ENCODE measurements at places on chromosomes 1 and 21. TPM values are rescaled to one million over a fixed set of nuclear protein-coding genes. Genes with fewer than 3 reads are reported as not detected.

The OR2L3 gene
- total RNA-seq = not detected

GRCh38 chr1:230071316-230071715 lies 4.3 kb downstream of the GALNT2 start:
- DNase-seq = no peak
- H3K36me3 ChIP-seq = peaks cover 36% of the 10 kb centered on the region
- H3K27me3 ChIP-seq = no peaks in the 10 kb centered on the region
- H3K4me3 ChIP-seq = no peak overlapping the region
- H3K27ac ChIP-seq = no peak overlapping the region
- peaks cover 67% of the 10 kb centered on the region for H3K4me1 ChIP-seq

GRCh38 chr1:93490357-93490756 lies 42.4 kb downstream of the FNBP1L start:
- H3K27ac ChIP-seq = no peak overlapping the region
- no peak overlapping the region for H3K4me3 ChIP-seq
- peaks cover 1% of the 10 kb centered on the region for H3K36me3 ChIP-seq
- H3K27me3 ChIP-seq = no peaks in the 10 kb centered on the region
- DNase-seq = no peak

- no peaks in the 10 kb centered on the region for H3K36me3 ChIP-seq
- no peak overlapping the region for H3K4me3 ChIP-seq
- no peak for DNase-seq
- no peaks in the 10 kb centered on the region for H3K27me3 ChIP-seq
- no peaks in the 10 kb centered on the region for H3K4me1 ChIP-seq
Observed at GRCh38 chr1:7505094-7505770, 265.9 kb upstream of the VAMP3 start.

DNA sequence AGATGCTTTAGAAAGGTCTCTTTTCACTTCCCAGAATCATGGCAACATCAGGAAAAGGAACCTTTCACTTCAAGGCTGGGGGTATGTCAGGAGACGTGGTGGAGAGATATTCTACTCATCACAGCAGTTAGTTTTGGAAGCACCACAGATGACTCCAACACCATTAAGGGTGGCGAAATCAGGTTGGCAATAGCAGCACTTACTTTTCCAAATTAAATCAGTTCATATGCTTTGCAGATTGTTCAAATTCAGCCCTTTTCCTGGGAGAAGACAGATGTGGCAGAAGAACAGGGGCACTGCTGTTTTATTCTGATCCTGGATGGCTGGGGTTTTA lies 79.0 kb downstream of the RUNX1 start:
- H3K27ac ChIP-seq = peak overlapping the region; percentile 3
- no peak overlapping the region for H3K4me3 ChIP-seq
- DNase-seq = no peak
- H3K27me3 ChIP-seq = no peaks in the 10 kb centered on the region
- peaks cover 58% of the 10 kb centered on the region for H3K4me1 ChIP-seq

DNA sequence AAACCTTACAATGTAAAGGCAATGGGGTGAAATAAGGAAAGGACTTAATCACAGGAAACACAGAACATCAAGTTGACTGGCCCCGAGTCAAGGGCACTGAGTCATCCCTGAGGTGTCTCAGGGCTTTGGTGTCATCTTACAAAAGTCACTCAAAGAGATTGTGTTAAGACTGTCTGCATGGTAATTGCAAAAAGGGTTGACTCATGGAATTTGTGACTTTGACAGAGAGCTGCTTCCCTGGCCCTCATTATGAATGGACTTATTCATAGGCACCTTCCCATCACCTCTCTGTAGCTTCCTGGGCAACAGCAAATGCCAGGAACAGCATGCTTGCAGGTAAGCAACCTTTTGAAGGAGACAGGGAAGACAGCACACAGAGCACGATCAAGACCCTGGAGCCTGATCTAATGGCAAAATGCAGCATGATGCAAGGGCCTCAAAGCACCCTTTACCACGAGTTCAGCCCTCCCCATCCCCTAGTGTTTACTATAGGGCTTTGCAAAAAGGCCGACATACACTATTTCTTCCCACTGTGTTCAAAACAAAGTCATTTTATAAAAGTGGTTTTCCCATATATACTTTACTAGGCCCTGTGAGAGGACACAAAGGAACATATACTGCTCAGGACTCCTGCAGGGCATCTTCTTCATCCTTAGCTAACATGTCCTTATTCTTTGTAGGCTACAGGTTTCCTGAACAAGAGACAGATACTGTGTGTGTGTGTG lies 17.1 kb downstream of the ZP4 start:
- H3K4me1 ChIP-seq = no peaks in the 10 kb centered on the region
- H3K4me3 ChIP-seq = no peak overlapping the region
- H3K36me3 ChIP-seq = no peaks in the 10 kb centered on the region
- no peaks in the 10 kb centered on the region for H3K27me3 ChIP-seq

GRCh38 chr1:206736878-206737728 lies 33.5 kb upstream of the IL19 start:
- no peak for DNase-seq
- H3K36me3 ChIP-seq = peaks cover 35% of the 10 kb centered on the region
- peaks cover 67% of the 10 kb centered on the region for H3K4me1 ChIP-seq
- no peak overlapping the region for H3K4me3 ChIP-seq

DNA sequence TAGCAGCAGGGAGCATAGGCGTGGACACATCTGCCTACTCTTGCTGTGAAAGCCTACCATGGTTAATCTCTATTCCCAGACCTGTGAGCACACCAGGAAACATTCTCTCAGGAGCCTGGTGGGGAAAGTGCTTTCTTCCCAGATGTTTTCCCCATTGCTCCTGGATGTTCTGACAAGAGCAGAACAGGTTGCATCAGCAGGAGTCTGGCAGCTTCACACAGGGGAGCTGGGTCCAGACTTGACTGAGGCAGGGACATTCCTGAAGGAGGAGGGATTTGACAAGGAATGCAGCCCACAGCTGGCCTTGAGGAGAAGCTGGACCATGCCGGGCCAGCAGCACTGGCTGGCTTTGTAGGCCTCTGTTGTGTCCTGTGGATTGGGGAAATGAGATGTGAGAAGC lies 21.0 kb upstream of the ARTN start:
- H3K4me3 ChIP-seq = no peak overlapping the region
- peaks cover 16% of the 10 kb centered on the region for H3K36me3 ChIP-seq
- no peak overlapping the region for H3K27ac ChIP-seq
- H3K4me1 ChIP-seq = no peaks in the 10 kb centered on the region
- no peaks in the 10 kb centered on the region for H3K27me3 ChIP-seq

DNA sequence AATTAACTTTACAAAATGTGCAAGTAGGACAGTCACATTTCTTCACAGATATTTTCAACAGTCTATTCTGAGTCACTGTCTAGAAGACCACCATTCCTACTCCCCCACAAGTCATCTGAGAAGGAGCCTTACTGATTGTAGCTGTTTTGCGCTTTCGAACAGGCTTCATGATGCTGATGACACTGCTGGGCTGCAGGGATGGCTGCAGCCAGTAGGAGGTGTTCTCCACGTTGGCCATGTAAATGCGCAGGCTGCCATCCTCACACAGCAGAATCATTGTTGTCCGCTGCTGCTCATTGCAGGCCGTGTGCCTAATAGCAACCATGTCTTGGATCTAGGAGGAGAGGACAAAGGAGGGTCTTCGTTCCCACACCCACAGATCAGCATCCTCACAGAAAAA lies 56.9 kb downstream of the UBR4 start:
- no peak for DNase-seq
- no peak overlapping the region for H3K27ac ChIP-seq
- H3K4me3 ChIP-seq = no peak overlapping the region

DNA sequence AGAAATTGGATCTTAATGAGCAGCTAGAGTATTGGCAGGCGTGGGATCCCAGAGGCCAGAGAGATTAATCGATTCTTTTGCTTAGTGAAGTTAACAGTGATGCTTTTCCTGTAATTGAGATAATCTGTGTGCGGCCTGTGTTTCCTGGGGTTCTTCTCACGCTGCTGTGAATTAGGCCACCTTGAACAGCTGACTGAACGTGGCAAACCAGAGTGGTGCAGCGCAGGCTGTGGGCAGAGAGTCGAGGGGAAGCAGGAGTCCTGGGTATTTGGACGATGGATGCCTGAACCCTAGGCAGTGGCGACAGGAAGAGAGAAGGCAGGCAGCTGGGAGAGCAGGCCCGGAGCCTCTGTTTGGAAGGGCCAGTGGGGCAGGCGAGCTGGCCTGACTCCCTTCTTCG lies 51.7 kb downstream of the RYR2 start:
- no peaks in the 10 kb centered on the region for H3K36me3 ChIP-seq
- H3K4me1 ChIP-seq = no peaks in the 10 kb centered on the region
- no peak overlapping the region for H3K4me3 ChIP-seq
- no peak for DNase-seq
- no peaks in the 10 kb centered on the region for H3K27me3 ChIP-seq
- no peak overlapping the region for H3K27ac ChIP-seq

GRCh38 chr1:109218516-109218915 lies 4.8 kb downstream of the SARS1 start:
- no peak for DNase-seq
- H3K4me3 ChIP-seq = no peak overlapping the region
- peaks cover 49% of the 10 kb centered on the region for H3K4me1 ChIP-seq
- peaks cover 57% of the 10 kb centered on the region for H3K36me3 ChIP-seq
- no peak overlapping the region for H3K27ac ChIP-seq

GRCh38 chr1:60262701-60263100 lies 189.1 kb upstream of the C1orf87 start:
- no peak for DNase-seq
- no peak overlapping the region for H3K27ac ChIP-seq
- H3K27me3 ChIP-seq = no peaks in the 10 kb centered on the region
- no peak overlapping the region for H3K4me3 ChIP-seq
- no peaks in the 10 kb centered on the region for H3K4me1 ChIP-seq

DNA sequence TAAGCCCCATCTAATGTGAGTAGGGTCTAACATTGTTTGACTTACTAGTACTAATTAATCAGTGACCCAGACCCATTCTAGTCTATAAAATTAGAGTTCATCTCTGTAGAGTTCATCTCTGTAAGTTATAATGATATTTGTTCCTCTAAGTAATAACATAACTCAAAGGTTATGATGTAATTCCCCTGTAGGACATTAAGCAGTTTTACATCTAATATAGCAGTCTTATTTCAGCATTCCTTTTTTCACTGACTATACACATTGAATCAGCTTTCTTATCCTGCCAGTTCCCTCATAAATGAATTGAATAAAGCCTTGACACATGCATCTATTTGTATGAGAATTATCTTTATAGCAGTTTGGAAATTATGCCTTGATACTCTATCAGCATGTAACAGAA lies 90.9 kb downstream of the SH3GLB1 start:
- H3K4me3 ChIP-seq = no peak overlapping the region
- peaks cover 22% of the 10 kb centered on the region for H3K4me1 ChIP-seq
- no peaks in the 10 kb centered on the region for H3K27me3 ChIP-seq
- H3K27ac ChIP-seq = no peak overlapping the region

DNA sequence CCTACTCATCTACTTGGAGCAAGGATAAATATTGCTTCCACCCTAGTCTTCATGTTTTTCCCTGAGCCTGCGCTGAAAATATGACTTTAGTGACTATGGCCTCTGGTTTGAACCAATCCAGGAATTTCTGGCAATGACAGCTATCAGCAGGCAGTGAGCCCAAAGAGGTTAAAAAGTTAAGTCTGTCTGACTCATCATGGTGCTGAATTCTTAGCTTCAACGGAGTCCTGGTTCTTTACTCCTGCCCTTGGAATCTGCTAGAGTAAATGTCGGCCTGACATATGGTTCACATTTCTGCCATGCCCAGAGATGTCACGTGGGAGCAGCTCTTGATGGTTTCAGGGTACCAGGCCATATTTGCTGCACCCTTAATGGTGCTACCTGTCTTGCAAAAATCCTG lies 351.6 kb upstream of the PLXNA2 start:
- no peaks in the 10 kb centered on the region for H3K4me1 ChIP-seq
- H3K27me3 ChIP-seq = no peaks in the 10 kb centered on the region
- DNase-seq = no peak
- no peaks in the 10 kb centered on the region for H3K36me3 ChIP-seq

Measured in activated B cell treated with CpG ODN at 0.5 μM for 24 hours (primary cell).